GM12891 (cell line): ENCODE measurements at places on chromosomes 2 and 18.

GRCh38 chr2:37342591-37343220 is 1.7 kb upstream of the QPCT start:
- DNase-seq = no peak

DNA sequence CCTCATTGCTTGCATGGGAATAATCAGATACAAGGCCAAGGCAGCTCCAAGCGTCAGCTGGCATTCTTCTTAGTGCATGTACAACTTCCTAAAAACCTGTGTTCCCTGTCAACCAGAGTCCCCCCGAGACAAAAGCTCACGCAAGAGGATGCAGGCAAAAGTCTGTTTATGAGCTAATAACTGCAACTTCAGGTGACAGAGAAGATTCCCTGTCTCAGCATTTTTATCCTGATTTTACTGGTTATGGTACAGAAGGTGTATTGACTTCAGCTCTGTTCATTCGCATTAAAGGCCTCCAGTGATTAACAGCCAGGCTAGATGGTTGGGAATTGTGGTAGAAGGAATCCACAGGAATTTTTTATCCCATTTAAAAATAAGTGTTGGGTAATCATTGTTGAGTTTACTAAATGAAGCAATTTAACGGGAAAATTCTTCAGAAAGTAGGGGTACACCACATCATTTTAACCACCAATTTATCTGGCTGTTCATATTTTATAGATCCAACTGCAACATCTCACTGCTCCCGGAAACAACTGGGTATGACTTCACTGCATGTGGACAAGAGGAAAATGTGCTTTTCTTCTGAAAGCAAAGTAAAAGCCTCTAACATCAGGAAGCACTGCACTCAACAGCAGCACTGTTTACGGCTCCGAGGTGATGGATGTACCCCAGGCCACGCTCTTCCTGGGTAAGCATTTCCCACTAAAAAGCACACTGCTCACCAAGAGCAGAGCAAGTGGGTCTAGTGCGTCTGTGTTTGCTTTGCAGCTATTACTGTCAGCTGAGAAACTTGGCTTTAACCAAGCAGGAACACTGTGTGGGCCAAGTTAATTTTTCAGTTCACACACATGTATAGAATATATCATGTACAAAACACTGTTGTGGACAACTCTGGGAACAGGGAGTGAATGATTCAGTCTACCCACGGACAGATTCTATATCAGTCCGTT is 31.9 kb downstream of the CCBE1 start:
- no peak for DNase-seq

DNA sequence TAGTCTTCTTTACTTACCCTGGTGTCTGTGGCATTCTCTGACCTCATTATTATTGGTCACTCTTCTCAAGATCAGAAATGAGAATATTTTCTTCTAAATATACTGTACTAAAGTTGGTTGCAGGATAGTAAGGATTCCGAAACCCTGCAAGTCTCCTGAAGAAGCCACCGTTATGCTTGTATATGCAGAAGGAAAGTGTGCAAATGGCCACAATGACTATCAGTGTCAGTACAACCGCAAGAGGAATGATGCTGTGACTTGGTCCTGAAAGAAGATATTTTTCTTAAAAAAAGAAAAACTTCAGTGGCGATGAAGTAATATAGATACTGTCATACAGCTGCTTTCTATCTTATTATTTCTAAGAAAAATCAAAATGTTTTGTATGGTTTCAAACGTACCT is 120.7 kb downstream of the PLA2R1 start:
- DNase-seq = no peak

DNA sequence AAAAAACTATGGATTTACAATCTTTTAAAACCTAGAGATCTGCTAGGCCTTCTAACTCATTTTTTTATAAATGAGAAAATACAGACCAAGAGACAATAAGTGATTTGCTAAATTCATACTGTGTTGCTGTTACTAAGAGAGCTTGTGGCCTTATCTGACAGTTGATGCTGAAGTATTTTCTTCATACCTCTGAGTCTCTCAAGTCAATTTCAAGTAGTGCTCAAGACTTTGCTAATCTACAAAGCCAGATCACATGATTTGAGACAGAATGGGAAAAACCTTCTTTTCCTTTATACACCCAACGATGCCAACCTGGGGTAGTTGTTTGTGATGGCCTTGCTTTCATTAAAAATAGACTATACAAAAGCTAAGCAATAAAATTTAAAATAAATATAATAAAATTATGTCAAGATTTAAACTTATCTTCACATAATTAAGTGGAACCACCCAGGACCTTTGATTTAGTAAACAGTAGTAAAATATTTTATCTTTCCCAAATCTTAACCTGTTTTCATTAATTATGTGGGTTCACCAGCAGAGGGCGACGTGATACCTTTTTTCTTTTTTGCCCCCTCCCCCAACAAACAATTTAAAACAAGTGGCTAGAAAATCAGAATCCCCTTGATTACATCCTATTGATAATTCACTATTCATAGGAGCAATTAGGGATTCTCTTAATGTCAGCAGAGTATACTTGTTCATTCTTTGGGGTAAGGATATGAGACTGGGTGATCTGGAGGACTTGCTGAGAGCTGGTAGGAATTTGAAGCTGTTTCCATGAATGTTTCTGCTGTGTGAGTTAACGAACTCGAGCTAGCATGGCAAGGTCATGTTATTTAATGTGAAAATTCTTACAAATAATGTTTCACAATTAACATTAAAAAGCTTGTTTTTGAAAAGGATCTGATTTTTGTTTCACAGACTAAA is 49.6 kb upstream of the SLC5A7 start:
- DNase-seq = no peak

GRCh38 chr2:42964439-42965083 is 172.2 kb upstream of the HAAO start:
- no peak for DNase-seq

DNA sequence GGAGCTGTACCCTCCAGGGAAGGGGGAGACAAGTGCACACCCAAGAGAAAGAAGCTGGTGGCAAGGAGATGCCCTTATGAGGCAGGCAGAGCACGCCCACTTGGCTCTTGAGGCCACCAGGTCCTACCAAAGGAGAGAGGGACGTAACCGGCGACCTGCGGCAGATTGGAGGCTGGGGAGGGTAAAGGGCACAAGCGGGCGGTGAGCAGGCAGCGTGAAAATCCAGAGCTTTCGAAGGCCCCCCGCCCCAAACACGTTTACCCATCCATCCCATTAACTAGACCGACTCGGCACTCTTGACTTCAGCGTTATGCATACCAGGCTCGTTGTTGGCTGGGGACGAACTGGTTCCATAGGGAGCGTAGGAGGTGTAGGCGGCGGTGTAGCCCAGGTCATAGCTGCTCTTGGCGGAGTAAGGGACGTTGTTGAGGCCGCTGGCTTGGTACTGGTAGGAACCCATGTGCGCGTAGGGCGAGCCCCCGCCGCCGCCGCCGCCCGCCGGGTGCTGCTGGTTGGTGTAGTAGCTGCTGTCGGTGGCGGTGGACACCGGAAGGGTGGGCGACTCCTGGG is 794 bp downstream of the DLX2 start:
- DNase-seq = no peak
